ENCODE measurements at places on chromosomes 5 and 9. TPM values are rescaled to one million over a fixed set of nuclear protein-coding genes. Genes with fewer than 3 reads are reported as not detected.

- DNase-seq: no peak
Observed at GRCh38 chr5:139693676-139694364, 45.7 kb downstream of the CXXC5 start.

- no peak for DNase-seq
Observed at GRCh38 chr5:115431116-115431515, 113.5 kb downstream of the FEM1C start.

DNA sequence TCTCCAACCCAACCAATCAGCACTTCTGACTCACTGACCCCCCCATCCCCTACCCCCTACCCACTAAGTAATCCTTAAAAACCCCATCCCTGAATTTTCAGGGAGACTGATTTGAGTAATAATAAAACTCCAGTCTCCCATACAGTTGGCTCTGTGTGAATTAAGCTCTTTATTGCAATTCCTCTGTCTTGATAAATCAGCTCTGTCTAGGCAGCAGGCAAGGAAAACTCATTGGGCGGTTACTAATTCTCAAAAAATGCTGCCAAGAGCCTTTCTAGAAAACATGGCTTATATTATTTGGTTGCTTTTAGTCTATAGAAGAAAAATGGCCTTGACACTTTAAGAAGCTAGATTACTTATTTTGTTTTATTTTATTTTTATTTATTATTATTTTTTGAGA is 131.7 kb downstream of the SUSD1 start:
- no peak for DNase-seq

- no peak for DNase-seq
Observed at GRCh38 chr9:129005336-129005997, 22.7 kb downstream of the SH3GLB2 start.

DNA sequence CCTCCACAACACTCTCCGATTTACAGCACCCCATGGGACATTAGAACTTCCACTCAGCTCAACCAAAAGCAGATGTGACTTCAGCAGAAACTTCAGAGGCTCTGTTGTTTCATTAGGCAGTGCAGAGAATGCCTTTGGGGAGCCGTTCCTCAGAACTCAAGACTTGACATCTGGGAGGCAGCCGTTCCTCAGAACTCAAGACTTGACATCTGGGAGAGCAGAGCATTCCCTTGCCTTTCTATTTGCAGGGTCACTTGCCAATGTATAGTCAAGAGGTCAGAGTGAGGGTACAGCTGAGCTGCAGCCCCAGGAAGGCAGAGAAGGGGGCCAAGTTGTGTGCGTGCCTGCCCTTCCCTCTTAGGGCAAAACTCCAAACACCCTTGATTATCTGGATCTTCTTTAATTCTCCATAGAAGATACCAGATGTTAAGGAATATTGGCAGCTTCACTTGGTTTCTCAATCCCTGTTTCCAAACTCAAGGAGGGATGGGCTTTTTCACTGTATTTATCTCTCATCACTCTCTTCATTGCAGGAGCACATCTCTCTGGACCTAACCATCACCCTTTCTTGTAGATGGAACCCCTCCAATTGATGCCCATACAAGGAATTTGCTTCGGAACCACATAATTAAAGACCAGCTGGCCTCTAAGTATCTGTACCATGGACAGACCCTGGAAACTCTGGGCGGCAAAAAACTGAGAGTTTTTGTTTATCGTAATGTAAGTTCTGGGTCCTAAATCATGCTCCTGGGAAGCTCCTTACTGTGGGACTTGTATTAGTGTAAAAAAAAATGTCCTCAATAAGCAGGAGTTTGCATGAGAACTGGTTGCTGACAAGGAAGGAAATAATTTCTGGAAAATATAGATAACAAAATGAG is 25.6 kb downstream of the TGFBI start:
- DNase-seq: no peak

GRCh38 chr9:130328349-130328801 is 62.8 kb downstream of the HMCN2 start:
- DNase-seq: no peak

- no peak for DNase-seq
Observed at GRCh38 chr9:131236161-131236560, 40.1 kb downstream of the FAM78A start.

DNA sequence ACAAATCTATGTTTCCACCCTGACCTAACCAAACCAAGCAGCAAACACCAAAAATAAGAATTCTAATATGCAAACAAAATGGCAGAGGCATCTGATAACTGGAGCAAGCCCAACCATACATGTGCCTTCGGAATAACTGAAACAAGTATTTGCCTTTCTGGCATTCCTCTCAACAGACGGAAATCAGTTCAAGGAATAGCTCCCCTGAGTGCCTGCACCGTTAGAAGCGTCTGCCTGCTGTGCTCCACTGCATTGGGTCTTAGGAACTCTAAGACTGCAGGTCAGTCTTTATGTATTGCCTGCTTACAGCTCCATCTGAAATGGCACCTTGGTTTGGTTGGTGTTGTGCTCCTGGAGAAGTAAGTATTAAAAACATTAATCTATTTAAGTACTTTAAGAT is 98.5 kb downstream of the MRPS27 start:
- DNase-seq: no peak

GRCh38 chr5:54215233-54215736 is 95.1 kb downstream of the ARL15 start:
- no peak for DNase-seq

GRCh38 chr5:103851091-103851490 is 288.5 kb upstream of the NUDT12 start:
- no peak for DNase-seq

DNA sequence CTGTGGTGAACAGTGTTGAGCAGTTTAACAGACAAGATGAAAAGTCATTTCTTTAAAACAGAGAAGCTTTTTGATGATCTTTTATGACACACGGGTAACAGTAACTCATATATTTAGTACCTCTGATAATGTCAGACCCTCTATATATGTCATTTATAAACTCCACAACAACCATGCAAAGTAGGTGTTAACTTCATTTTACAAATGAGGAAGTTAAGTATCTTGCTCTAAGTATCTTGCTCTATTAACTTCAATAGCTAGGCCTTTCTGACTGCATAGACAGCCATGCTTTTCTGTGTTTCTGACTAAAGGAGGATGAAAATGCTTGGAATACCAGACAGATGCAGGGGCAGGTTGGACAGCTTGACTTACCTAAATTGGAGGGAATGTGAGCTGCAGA is 1.8 kb downstream of the NUDT2 start:
- DNase-seq: no peak

DNA sequence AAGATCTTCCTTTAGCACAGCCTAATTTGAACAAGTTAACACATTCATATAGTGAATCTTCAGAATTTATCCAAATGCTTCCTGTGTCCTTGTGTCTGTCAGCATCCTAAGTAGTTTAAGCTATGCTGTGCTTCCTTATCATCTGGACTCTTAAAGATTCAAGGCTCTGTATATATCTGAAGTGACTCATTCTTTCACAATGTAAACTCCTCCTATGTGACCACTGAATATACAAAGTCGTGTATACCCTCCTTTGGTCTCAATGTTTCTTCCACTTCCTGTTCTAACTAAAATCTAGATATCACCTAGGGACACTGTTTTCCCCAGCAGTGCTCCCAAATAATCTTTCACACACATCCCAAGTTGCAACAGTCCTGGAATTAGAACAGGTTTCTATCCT is 935.7 kb upstream of the NUDT12 start:
- DNase-seq: no peak

DNA sequence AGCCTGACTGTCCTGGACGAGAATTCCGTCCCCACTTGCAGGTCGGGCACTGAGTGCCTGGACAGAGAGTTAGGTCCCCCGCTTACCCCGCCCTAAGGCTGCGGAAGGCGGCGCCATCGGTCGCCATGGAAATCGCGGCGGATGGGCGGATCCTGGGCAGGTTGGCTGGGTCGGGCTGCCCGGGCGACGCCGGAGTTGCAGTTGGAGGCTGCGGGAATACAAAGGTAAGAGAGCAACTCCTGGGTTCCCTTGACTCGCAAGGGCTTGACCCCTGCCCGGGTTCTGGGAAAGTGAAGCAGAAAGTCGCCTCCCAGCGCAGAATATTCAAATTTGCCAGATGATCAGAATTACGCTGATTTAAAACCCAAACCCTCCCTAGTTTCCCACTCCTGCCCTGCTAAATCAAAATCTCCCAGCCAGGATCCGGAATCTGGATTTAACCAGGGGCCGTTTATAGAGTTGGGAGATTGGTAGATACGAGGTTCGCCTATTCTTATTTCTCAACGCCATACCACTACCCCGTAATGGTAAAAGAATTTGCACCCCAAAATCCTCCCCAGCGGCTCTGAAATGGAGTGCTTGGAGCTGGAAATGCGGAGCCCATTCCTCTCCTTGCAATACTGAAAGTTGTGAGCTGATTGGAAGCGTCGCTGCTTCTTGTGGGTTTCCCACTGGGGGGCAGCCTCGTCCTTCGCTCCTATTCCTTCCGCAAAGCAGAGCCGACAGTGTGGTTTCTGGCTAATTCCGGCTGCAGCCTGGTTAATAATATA is 156.4 kb upstream of the RASEF start:
- DNase-seq: peak; percentile 45

DNA sequence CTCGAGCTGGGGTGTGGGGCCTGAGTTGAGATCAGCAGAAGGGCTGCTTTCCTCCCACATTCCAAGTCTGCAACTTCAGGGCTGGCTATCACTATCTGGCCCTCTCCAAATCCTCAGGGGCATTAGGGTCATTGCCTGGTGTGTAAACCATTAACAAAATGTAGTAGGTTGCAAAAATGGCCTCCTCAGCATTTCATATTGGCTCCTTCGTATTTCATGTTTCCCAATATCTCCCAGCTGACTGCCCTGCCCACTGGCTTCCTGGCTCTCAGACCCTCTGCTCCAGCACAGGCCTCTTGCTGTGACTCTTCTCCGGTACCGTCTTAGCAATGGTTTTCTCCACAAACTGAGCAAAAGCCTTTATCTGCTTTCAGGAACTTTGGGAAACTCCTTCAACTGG is 113.8 kb downstream of the GADD45G start:
- no peak for DNase-seq

DNA sequence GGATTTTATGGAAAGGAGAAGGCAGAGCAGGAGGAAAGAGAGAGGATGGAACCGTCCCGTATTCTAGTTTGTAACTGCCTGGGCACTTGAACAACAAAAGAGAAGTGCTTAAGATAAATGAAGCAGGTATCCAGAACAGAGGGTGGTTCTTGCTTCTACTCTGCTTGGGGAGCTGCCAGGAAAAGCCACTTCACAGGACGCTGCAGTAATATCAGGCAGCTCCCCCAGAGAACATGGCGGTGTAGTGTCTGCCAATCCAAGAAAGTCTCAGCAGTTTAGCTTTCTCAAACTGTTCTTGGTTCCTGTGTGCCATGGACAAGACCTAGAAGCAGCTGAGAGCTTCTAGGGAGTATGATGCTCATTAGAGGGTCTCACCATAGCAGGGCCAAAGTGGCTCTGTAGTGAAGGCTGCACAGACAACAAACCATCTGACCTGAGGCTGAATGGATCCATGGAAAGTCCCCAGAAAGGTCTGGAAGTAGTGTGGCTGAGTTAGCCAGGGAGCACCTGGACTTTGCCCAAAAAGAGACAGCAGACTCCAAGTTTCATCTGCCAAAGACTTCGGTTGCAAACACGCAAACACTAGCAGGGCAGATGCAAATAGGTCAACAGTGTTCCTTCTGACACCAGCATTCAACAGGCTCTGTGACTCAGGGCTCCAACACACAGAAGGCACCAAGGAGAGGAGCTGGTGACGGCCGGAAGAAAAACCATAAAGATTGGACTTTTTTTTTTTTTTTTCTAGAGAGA is 72.2 kb upstream of the TNFSF8 start:
- no peak for DNase-seq

DNA sequence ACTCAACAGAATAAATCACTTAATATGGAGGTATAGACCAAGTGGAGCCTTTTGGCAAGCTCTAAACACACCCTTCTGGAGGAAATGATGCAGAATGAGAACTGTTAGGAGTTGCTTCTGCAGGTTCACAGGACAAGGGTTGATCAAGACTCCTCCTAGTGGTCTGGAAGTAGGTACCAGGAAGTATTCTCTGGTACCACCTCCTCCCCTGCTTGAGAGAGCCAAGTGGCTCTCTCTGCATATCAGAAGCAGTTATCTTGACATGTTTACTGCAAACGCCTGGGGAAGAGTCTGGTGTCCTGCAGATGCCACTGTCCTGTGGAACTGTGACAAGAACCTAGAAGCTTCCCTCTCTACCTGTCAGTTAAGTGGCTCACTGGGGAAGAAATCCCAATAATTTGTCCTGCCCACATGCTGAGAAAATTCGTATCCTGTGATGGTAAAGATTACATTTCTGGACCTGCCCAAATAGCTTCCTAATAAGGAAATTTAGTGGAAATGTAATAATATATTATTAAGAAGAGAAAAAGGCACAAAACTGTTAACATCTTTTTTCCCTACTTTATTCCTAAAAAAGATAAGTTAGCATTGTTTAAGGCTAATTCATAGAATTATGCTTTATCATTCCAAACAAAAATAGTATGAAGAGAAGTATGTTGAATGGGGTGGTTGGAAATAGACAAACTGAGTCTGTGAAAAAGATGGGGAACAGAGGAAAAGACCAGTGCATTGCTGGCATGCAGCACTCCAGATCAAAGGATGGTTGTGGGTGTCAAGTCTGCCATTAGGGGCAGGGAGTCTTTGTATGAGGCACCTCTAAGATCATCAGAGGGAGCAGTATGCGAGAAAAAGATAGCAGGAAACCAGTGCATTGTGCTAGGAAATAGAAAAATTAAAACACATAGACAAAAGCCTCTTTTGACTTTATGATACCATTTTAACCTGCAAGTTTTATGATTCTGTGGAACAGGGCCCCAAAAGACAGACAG is 118.8 kb downstream of the CDC42SE2 start:
- peak; percentile 62 for DNase-seq

DNA sequence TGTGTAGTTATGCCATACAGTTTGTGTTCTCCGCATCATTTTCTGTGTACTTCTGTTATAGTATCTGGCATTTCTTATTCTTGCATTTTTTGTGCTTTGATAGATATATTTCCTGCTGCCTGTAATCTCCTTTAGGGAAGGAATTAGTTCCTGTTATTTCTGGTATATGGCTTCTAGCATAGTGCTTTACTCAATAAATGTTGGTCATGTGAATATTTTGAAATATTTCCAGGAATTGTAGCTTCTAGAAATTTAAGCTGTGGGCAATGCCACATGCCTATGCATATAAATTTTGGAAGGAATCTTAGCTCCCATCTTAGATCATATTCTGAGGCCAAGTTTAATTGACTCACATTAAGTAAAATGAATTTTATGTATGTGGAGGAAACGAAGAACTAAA is 11.5 kb upstream of the PRRC1 start:
- DNase-seq: no peak

- DNase-seq: no peak
Observed at GRCh38 chr5:174281855-174282254, 236.3 kb downstream of the NSG2 start.

GRCh38 chr9:17064558-17064957 is 70.3 kb upstream of the CNTLN start:
- DNase-seq: no peak

GRIN1 gene
- not detected for total RNA-seq

XPA gene
- total RNA-seq: 10.4 TPM

CMBL gene
- 13.5 TPM for total RNA-seq

TRAF1 gene
- 0.87 TPM for total RNA-seq

PDE6A gene
- total RNA-seq: 0.02 TPM

TAF9 gene
- total RNA-seq: 266 TPM

IFNB1 gene
- total RNA-seq: not detected

Data from NCI-H460 (cell line).